Stimulated activated CD8-positive, alpha-beta memory T cell treated with anti-CD3 and anti-CD28 coated beads, Interleukin-7, amount 100 ng/mL, for 24 hours (primary cell): ENCODE measurements at places on chromosomes 12 and 14.

DNA sequence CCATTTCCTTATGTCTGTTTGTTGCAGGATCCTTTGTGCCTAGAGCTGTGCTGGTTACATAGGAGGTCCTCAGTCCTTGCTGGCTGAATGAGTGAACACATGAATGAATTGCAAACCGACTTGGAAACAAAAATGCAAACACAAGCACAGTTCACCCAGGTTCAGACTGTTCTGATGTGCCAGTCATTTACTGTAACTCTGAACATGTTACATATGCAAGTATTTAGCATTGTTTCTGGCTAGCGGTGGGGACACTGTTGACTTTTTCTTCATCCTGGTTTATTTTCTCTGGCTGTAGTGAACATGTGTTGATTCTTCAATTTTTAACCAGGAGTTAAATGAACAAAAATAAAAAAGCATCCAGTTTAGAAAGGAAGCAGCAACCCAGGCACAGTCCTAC is 33.4 kb downstream of the TSPAN9 start:
- no peak for DNase-seq

DNA sequence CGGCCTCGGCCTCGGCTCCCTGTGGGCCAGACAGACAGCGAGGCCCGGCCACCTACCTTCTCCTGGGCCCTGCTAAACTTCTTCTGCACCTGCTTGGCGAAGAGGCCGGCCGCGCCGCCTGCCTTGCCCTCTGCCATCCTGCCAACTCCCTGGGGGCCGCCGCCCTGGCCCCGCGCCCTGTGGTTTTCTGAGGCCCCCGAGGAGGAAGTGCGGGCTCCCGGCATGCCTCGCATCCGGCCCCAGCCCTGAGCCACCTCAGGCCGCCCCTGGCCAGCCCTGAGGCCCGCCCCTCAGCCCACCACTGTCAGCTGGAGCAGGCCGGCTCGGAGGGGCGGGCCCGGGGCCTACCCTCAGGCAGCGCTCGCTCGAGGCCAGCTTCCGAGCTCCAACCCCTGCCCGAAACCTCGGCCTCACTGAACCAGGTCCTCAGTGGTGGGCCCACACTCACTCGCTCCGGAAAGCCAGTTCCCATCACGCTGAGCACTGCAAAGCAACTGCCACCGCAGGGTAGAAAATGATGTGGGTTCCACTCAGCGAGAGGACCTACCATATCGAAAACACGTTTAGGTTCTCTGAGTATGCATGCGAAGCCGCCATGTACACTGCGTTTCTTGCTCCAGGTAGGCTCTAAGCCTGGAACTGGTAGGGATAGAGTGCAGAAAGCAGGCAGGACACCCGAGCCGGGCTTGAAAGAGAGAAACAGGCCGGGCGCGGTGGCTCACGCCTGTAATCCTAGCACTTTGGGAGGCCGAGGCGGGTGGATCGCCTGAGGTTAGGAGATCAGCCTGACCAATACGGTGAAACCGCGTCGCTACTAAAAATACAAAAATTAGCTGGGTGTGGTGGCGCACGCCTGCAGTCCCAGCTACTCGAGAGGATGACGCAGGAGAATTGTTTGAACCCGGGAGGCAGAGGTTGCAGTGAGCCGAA is at the start of gene BIN2:
Gene BIN2 (minus strand): TSS at position 209 of the 930 bp plus-strand sequence. CDS start 72 bp downstream, at position 137.
- DNase-seq: peak; percentile 45

- no peak for DNase-seq
Observed at GRCh38 chr12:97645726-97646125, 183.1 kb downstream of the RMST start.

- DNase-seq: no peak
Observed at GRCh38 chr12:122138616-122139015, 35.4 kb downstream of the IL31 start.

DNA sequence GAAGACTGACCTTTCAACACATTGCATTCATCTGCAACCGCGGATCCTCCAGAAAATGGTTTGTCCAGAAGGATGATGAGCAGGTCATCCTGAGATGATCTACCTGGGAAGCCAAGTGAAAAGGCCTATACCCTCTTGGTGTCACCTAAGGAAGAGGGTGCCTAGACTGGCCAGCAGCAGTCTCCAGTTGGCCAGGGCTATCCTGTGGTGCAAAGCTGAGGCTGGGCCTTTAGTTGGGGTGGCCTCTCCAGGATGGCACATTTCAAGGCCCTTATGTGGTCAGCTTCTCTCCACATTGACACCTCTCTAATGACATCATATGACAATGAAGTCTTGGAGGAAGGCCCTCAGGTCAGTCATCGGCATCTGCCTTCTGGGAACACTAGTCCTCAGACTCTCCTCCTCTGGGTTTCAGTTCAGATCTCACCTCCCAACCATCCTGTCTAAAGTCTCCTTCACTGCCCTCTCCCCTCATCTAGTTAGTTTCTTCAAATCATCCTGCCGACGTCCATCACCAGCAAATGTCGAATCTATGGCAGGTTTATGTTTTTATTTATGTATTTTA is 3.3 kb upstream of the SLC22A17 start:
- DNase-seq: no peak

DNA sequence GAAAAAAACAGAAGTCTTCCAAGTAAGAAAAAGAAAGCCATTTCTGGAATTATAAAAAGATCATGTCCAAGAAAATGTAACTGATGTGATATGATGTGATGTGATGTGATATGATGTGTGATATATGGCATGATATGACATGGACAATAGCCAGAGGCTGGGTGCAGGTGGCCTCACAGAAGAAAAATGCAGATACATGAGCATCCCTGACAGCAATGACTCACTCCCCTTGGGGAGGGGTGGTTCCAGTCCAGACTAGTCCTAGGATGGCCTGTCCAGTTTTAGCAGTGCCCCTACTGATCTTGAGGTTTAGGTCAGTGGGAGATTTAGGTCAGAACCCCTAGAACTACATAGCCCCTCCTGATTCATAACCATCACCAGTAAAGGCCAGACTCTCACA is 3.5 kb upstream of the RHOJ start:
- DNase-seq: no peak

DNA sequence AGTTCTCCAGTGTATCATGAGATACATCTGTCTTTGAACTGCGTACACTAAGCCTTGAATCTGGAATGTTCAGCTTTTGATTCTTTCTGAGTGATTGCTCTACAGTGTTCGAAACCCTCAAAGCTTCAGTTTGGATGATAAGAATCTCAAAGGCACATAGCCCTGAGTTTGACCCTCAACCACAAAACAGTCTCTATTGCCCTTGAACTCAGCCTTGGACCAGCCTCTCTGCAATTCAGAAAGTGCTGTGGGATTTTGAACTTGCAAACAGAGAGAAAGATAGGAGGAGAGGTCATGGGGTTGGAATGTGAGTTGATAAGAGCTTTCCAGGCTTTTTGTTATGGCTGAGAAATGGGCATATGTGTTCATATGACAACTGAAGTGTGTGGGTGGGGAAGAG is 100.3 kb downstream of the MYRFL start:
- no peak for DNase-seq

- DNase-seq: no peak
Observed at GRCh38 chr12:83190631-83191390, 504.1 kb downstream of the TMTC2 start.

DNA sequence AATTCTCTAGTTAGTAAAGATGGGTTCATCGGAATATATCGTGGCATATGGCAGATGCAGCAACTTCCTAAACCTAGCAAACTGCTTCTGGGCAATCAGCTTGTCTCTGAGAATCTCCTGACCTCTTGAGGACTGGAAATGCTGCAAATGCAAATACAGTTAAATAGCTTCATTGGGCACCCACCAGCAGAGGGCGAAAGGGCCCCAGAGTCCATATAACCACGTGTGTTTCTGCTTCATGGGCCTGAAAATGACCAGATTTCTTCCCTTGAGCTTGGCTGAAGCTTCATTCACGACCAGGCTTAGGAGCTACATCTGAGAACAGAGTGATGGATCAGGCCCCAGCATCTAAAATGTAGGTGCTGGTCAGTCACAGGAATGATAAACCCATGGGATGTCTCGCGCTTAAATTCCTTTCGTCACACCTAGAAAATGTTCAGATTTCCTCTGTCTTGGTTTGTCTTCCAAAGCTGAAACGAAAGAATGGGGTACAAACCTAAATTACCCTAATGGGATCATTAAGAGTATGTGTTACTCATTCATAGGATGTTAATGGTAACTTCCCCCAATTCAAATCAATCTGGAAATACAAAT is 1482.5 kb upstream of the TMEM132C start:
- no peak for DNase-seq

DNA sequence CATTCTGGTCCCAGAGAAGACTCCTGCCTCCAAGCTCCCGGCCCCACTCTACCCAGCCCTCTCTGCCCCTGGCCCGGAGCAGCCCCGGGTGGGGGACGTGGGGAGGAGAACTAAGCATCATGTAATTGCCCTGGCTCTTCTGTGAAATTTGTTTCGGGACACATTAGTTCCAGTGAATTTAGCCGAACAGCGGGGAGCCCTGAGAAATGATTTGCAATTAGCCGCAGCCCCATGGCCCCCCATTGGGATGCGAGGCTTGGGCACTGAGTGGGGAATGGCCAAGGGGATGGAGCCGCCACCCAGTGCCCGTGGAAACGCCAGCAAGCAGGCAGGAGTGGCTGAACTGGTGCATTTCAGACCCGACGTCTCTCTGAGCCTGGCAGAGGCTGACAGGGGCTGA is 173.9 kb upstream of the LHX5 start:
- no peak for DNase-seq

GRCh38 chr14:83909507-83909906 is 1620.4 kb upstream of the FLRT2 start:
- DNase-seq: no peak

DNA sequence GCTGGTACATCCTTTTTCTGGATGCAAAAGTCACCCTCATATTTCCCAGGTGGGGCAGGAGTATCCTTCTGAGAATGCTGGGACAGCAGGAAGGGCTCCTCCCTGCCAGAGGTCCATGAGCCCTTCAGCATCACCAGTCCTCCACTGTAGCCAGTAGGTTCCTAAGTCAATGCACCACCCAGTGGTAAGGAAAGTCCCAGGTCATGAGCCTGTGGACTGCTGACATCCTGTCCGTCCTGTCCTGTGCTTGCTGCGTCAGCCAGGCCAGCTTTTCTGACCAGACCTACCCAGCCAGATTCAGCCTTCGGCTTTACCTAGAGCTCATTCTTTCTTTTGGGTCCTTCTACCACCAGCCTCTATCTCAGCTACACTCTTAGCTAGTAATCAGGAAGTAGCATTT is 23.0 kb upstream of the ACTN1 start:
- no peak for DNase-seq

DNA sequence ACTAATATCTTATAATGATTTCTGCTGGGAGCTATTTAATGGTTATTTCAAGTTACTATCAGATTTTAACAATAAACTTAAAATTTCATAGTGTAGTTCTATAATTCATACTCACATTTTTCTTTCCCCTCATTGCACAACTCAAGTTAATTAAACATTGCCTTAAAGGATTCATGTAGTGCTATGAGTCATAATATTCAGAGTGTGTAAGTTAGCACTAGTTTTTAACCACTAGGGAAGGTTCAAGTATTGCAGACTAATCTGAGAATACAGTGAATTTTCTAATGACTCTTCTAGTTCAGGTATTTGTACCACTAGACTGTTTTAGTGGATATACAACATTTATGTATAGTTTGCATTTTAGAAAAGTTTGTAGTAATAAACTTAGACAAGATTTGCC is 49.9 kb downstream of the FOXA1 start:
- no peak for DNase-seq

GRCh38 chr12:13631873-13632272 is 349.5 kb downstream of the GRIN2B start:
- DNase-seq: no peak

DNA sequence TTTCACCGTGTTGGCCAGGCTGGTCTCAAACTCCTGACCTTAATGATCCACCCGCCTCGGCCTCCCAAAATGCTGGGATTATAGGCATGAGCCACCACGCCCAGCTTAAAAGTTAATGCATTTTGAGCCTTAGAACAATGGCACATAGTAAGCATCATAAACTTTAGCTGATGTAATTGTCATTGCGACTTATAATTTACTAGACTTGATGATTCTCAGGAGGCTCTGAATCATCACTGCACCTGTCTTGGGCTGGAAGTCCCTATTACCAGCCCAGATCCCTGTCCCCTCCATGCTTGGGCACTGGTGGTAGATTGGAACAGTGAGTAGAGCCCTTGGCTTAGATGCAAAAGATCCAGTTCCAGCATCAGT is 26.1 kb downstream of the KMT5A start:
- DNase-seq: no peak

DNA sequence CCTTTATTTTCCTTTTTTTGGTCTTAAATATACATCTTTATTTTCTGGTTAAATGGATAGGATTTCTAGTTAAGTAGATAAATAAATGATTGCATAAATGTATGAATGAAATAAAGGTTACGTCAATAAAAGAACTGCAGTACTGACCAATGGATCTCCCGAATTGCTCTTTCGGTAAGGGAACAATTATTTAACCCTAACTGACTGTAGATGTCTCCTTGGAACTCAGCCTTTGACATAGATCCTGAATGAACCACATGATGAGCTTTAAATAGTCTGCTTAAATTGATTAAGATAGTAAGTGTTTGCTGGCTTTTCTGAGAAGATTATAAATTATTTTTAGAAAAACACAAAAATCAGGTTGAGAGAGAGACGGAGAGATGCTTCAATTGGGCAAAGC is 391.0 kb upstream of the SYT1 start:
- DNase-seq: no peak

- no peak for DNase-seq
Observed at GRCh38 chr14:68939893-68940613, 39.0 kb downstream of the ACTN1 start.

- no peak for DNase-seq
Observed at GRCh38 chr12:64673490-64674169, 63.3 kb downstream of the RASSF3 start.

GRCh38 chr12:121467638-121468498 is 68.0 kb downstream of the RNF34 start:
- DNase-seq: no peak
